ENCODE measurements at places on chromosomes 5 and 9.

DNA sequence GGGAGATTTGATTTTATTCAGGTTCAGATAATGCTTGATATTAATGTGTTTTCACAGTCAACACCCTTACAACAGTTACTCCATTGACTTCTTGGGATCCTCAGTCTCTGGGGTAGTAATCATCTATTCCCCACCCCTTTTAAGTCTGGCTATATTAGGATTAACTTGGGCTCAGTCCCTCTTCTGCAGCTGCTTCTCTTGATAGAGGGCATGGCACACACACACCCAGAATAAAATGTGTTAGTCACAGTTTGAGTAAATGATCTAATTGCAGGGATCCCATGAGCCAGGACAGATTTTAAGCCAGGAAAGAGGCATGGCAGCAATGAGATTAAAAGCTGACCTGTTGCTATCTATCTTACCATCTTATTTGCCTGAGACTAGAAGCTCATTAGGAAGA is 53.7 kb upstream of the VLDLR start:
- DNase-seq: no peak

- no peak for DNase-seq
These were observed 8.7 kb downstream of the KCNMB1 start for GRCh38 chr5:170380361-170380951.

DNA sequence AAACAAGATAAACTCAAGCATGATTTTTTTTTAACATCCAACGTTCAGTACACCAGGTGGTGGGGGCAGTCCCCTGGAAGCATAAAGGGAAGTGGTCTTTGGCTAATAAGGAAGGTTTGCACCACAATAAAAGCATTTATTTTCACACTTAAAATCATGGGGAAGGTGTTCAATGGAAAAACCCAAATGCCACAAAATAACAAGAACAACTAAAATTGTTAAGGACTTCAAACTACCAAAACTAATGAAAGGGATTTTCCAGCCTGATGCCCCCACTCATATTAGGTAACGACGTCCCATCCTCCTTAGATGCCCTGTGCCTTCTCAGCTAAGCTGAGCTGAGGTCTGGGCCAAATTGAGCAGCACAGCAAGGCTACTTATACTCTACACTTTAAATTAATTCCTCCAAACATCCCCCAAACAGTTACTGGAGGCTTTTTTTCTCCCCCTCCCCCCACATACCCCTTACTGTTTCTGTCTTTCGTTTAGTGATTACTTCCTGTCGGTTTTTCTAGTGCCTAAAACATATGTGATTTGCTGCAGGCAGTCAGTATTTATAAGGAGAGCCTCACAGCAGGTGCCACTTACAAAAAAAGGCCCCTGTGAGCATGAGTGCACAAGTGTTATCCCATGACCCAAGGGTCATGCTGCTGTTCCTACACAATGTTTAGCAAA is 259.7 kb upstream of the ZNF608 start:
- DNase-seq: no peak

- peak; percentile 41 for DNase-seq
These were observed 2.0 kb downstream of the GADD45G start for GRCh38 chr9:89606624-89607311.

GRCh38 chr9:133333011-133333410 is 3.0 kb downstream of the SURF6 start:
- DNase-seq: no peak

- no peak for DNase-seq
These were observed 21.1 kb downstream of the BASP1 start for GRCh38 chr5:17238521-17239041.

GRCh38 chr9:129284607-129285291 is 106.7 kb upstream of the IER5L start:
- DNase-seq: peak; percentile 5

DNA sequence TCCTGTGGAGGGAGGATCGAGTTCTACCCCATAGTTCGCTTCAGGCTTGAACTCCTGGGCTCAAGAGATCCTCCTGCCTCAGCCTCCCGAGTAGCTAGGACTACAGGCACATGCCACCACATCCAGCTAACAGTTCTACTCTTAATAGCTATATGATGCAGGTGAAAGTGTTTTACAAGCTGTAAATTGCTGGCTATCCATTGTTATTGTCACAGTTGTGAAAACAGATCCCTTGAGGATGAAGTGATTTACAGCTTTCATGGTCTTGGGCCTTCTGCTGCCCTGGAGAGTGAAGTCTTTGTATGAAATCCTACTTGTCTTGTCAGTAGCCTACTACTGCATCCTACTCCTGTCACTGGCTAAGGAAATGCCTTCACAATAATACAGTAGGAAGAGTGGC is 48.0 kb downstream of the GRAMD2B start:
- DNase-seq: no peak

GRCh38 chr9:130073373-130073772 is 19.7 kb downstream of the GPR107 start:
- no peak for DNase-seq

DNA sequence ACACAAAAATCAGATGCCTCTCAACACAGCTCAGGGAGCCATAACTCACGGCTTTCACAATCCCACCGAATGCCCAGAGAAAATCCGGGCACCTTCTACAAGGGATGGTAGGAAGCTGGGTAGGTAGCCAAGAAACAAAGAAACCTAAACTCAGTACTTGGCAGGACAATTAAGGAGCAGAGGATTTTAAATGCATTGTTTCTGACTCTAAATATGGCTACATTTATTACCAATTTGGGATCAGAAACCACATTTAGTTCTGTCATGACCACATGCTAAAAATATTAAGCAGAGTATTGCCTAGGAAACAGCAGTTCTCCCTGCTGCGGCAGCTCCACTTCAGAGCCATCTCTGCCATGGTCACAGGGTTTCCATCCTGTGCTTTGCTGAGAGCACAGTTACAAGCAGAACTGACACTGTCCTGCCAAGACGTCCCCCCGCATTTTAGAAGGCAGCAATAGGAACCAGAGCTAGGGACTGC is 57.5 kb downstream of the SIL1 start:
- DNase-seq: no peak

DNA sequence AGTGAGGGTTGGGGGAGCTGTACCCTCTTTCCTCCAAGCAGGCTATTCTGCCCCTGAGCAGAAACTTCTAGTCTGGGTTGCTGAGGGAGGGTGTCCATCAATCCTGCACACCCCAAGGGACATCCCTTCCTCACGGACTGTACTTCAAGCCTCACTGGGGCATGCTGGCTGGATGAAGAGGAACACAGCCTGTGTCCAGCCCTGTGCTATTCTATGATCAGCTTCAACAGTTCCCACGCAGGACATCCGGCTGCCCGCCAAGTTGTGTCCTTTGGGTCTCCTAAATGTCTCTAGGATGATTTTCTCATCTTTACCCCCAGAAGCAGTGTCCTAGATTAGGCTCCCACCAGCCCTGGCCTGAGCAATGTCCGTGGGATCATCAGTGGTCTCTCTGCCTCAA is 68.1 kb downstream of the CRB2 start:
- DNase-seq: no peak

- DNase-seq: no peak
These were observed 54.8 kb downstream of the MYO10 start for GRCh38 chr5:16881251-16881650.

DNA sequence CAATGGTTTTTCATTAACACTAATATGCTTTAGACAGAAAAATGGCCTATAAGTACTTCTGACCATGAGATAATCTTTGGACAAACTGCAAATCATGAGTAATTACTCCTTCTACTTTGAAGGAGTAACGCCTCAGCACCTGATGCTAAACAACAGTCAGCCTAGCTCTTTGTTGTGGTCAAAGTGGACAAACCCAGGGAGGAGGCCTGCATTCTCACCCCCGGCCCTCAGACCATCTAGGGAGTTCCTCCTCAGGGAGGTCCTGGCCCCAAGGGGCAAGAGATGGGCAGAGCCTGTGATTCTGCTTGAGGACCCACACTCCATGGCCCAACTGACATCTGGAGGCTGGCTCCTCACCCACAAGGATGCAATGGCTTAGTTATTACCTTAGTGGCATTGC is 48.2 kb upstream of the ANGPTL2 start:
- DNase-seq: no peak

DNA sequence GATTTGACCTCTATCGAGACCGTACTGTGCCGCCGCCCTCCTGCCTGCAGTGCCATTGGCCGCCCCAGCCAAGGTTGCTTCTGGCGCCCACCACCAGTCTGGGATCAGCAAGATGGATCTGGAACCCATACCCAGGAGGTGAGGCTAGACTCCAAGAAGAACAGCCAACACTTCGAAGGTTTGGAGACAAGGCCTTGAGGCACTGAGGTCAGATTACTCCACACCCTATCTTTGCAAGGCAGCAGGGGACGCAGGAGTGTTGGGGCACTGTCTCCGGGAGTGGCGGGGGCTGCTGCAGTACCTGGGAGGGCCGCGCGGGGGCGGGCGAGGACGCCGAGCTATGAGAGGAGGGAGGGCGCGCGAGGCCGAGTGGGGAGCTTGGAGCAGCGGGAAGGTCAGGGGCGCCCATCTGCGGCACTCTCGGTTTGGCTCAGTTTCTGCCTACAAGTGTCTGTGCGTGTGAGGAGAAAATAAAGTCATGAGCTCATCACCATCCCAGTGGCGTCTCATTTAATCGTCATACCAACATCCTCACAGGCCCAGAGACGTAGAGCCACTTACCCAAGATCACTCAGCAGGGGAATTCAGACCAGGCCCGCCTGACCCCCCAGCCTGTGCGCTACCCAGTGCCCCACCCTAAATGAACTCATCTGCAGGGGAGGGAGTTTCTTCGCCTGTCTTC is 20.5 kb upstream of the PSD2 start:
- DNase-seq: peak; percentile 86

- DNase-seq: no peak
These were observed 76.1 kb downstream of the ITGA1 start for GRCh38 chr5:52863715-52864290.

- DNase-seq: no peak
These were observed 155.0 kb downstream of the NPR3 start for GRCh38 chr5:32866138-32866537.

- DNase-seq: peak; percentile 81
These were observed at the start of gene NNT for GRCh38 chr5:43602461-43603343. Gene NNT, plus strand, starts transcription at chr5:43603180. Its CDS starts 6,016 bp downstream, at chr5:43609196.

GRCh38 chr5:105146867-105147266 is 1584.3 kb upstream of the NUDT12 start:
- no peak for DNase-seq

DNA sequence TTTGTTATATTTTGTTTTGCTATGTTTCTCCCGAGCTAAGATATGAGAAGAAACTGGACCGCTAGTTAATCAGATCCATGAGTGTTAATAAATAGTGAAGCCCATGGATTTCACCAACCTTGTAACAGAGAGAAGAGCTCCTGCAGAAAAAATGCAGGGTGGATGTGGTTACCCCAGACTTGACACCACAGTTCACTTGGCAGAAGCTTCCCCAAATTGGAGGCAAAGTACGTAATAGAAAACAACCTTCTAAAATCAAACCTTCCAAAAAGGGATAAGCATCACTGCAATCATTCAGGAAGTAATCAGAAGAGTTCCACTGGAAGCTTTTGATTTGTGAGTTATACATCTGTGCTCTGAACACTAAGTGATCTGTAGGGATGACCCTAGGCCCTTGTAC is 267.5 kb downstream of the ACTL7B start:
- no peak for DNase-seq

DNA sequence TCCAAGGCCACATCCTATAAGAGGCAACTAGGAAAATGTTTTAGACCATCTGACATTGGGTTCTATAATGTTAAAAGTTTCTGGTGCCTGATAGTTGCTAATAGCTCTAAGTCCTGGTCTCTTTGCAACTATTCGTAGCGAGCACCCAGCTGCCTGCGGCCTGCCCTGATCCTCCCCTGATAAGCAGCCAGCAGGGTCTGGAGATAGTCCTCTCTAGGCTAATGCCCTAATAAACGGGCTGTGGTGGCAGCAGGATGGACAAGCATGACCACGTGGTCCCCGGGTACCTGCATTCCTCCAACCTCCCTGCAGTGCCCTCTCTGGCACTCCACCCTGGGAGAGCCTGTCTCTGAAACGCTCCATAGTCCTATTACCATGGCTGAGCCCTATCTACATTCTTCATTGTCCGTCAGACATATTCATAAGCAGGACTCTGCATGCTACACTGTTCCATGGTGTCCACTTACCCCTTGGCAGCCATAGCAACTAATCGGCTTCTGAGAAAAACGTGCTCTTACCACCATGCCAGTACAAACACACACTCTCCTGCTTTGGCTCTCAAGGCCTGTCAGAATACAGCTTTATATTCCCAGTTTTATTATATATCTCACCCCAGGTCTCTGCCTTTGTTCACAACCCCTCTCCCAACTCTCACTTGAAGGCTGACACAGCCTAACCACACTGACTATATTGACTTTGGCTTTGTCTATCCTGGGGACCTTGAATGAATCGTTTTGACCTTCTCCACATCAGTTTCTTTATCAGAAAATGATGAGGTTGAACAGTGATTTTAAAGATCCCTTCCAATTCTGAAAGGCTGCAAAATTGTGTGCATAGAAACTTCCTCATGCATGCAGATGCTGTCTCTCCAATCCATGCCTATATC is 49.9 kb upstream of the DAPK1 start:
- DNase-seq: no peak

DNA sequence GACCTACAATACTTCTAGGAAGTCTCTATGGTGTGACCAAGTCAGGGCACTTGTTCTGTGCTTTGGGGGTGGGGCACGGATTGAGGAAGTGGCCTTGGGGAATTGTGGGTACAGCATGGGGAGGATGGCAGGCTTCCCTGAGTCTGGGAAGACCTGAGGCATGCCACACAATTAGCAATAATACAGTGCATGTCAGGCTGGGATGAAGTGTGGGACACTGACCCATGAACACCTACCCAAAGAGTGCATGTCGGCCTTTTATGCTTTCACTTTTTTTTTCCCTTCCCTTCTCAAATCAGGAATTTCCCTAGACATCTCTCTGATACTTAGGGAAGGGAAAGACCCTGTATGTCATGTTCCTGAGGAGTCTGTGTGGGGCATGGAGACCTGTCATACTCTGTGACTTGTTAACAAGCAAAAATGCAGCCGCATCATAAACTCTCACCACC is 146.4 kb downstream of the PALM2AKAP2 start:
- no peak for DNase-seq

DNA sequence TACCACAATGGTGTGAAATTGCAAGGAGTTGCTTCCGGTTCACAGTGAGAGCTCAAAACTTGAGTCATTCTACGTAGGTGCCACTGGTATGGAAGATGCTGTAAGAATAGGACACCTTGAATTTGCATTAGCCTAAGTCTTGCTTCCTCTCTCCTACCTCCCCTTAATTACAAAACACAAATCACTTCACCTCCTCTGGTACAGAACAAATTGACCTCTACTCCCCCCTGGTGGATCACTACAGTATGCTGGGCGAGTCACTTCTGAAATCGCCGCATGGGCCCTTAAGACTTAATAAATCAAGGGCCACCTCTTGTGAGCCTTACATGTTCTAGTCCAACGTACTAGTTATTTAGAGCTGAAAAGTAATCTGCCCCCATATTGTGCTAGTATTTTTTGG is 145.3 kb upstream of the SMARCA2 start:
- DNase-seq: no peak

- DNase-seq: no peak
These were observed 488 bp downstream of the SKIC3 start for GRCh38 chr5:95554331-95554646.

GRCh38 chr5:126543660-126544059 is 51.4 kb downstream of the ALDH7A1 start:
- no peak for DNase-seq

GRCh38 chr5:73994963-73995362 is 369.0 kb downstream of the ARHGEF28 start:
- no peak for DNase-seq

- DNase-seq: no peak
These were observed 52.4 kb downstream of the RFX3 start for GRCh38 chr9:3473405-3473804.

GRCh38 chr5:139392324-139392677 is 2.6 kb upstream of the MZB1 start:
- DNase-seq: no peak

GRCh38 chr5:157312492-157312891 is 46.6 kb downstream of the CYFIP2 start:
- peak; percentile 64 for DNase-seq
